ENCODE measurements at places on chromosomes 1 and 21.

GRCh38 chr1:231679109-231679508 is 52.5 kb downstream of the DISC1 start:
- DNase-seq, result no peak

GRCh38 chr1:51285055-51285454 is 45.3 kb downstream of the TTC39A start:
- no peak for DNase-seq

DNA sequence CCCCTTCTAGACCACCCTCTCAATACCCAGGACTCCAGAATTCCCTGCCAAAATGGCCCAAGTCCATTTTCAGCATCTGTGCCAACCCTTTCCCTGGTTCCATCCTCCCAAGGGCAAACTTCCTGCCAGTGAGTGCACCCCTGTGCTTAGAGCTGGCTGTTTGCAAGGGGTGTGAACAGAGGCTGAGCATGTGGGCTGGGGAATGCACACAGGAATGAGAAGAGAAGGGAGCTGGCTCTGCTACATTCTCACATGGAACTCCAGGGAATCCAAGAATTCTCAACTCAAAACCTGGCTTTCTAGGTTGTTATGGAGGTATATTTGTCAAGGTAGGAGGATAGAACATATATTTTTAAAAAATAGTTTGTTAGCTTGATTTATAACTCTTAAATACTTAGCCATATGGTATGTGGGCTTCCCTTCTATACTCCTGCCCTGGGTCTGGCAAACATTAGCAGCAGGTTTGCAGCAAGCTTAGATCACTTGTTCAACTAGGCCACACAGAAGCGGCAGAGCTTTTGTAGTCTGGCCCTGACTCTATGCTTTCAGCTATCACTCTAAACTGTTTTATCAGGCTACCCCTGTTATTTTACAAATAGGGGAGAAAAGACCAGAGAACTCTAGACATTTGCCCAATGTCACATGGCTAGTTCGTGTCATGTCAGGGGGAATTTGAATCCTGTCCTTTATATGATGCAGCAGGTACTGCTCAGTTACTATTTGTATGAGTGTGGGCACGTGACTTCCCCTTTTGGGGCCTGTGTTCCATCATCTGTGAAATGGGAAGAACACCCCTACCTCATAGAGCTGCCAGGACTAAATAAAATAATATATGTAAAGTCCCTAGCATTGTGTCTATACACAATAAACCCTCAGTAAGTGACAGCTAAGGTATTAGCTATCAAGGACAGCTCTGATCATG is 8.1 kb upstream of the STMN1 start:
- DNase-seq, result no peak

GRCh38 chr1:206463137-206463536 is 7.1 kb upstream of the IKBKE start:
- DNase-seq, result no peak

GRCh38 chr1:13628711-13629110 is 45.1 kb downstream of the PDPN start:
- no peak for DNase-seq

DNA sequence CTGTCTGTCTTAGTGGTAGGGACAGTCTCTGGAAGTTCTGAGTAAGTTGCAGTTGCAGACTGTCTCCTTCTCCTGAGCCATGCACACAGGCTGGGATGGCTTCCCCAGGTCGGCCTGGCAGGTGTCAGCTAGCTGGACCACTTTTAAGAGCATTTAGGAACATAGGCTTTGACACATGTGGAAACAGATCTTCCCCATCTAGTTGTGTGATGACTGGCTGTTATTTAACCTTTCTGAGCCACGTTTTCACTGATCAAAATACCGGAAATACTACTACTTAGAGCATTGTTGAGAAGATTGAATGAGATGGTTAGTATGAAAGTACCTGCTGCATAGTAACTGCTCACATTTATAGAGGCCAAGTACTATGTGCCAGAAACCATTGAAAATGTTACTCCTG is 6.2 kb upstream of the MAPKAPK2 start:
- DNase-seq, result no peak

GRCh38 chr1:76857973-76858372 is 9.3 kb upstream of the ST6GALNAC5 start:
- no peak for DNase-seq

- no peak for DNase-seq
Observed at GRCh38 chr1:53135735-53136114, 6.7 kb downstream of the SLC1A7 start.

DNA sequence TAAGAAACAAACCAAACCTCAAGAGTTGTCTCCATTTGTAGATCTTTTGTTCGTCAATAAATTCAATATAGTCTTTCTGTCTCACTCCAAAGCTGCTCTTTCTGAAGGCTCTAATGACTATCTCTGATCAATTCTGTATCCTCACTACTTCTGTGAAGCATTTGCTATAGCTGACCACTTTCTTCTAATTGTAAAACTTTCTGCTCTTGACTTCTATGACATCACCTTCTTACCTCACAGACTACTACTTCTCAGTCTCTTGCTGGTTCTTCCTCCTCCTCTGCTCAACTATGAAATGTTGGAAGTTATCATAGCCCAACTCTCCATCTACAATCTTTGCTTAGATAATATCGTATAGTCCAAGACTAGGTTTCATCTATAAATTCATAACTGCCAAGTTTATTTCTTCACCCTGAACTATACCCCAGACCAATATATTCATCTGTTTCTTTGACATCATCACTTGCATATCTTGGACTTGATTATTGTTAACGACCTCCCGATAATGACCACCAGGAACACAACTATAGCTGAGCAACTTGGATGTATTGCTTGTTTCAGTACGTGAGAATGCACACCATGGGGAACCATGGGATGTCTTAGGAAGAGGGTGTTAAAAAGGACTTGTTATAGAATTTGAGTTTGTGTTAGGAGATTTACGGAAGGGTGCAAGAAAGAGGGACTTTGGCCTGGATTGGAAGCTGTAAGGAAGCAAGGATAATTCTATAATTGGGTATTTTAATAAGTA is 2.0 kb upstream of the CDC7 start:
- DNase-seq, result no peak

DNA sequence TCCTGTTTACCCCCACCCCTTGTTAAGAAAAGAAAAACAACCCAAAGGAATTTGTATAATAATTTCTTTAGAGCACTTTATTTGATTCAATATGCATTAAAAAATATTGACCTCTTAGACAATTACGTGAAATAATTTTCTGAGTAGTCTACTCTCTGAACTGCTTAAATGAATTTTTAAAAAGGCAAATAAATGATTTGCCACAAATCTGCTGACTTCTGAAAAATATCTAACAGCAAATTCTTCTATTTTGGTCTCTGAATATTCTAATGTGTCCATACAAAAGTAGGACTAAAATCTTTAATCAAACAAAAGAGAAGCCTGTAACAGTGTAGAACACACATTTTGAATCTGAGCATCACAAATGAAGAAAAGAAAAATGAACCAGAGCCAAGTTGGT is 115.1 kb downstream of the TRIM33 start:
- no peak for DNase-seq

- DNase-seq, result no peak
Observed at GRCh38 chr1:89556726-89557444, 32.3 kb downstream of the LRRC8B start.

GRCh38 chr1:164233149-164233548 is 325.8 kb upstream of the PBX1 start:
- DNase-seq, result no peak

GRCh38 chr1:96365076-96365475 is 356.5 kb upstream of the PTBP2 start:
- no peak for DNase-seq

DNA sequence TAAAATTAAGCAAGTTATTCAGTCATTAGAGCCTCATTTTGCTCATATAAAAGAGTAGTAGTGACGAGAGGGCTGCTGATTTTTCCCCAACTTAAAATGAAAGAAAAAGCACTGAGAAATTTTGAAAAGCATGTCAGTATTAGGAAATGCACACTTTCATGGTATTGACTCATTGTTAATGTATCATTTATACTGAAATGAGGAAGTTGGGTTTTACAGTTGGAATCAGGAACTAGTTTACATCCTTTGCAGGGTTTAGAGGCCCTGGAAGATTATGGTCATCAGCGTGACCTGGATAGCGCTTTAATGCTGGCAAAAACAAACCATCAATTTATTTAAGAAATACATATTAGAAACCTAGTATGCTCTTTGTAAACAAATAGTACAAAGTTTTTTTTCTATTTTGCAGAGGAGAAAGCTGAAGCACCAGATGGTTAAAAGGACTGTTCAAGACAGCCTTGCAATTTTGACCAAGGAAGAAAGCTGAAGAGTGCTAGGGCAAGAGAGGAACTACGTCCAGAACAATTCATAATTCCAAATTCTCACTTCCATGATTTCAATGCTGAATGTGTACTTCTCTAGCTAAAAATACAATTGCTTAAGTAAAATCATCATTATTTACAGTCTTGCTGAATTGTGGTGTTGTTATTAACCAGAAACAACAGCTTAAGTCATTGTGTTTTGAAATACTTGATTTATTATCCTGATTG is 94.8 kb upstream of the SGIP1 start:
- no peak for DNase-seq

- DNase-seq, result no peak
Observed at GRCh38 chr1:223417444-223417843, 24.2 kb downstream of the CCDC185 start.

DNA sequence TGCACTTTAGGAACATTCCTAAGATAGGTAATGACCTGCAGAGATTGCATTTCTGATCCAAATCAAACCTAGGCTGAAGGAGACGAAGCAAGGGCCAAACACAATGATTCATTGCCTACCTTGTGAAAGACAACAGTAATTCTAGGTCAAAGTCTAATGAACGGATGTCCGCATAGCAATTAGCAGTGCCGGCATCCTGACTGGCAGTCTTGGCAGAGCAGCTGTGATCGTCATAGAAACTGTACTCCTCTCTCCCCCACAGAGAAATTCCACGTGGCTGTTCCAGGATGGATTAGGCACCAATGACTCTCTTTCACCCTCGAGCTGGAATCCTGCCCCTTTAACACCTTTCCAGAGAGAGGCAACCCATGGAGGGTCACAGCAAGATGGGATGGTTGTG is 28.9 kb upstream of the VAV3 start:
- DNase-seq, result no peak

GRCh38 chr1:167705250-167705649 is 16.5 kb upstream of the MPZL1 start:
- DNase-seq, result no peak

DNA sequence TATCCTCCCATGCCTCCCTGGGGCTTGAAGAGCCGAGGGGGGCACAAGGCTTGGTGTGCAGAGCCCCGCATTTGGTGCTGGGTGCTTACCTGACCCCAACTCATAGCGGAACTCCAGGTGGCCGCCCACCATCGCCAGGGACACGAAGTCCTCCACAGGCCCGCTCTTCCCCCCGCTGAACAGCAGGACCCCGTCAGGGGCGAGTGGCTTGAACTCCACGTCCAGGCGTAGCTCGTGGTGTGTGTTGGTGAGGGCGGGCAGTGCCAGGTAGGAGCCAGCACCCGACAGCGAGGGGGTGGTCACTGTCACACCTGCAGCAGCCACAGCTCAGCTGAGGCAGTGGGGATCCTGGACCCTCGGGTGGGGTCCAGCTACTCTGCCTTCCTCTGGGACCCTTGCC is 17.2 kb downstream of the LDLRAD2 start:
- no peak for DNase-seq

- no peak for DNase-seq
Observed at GRCh38 chr1:198364471-198364870, 176.0 kb downstream of the ATP6V1G3 start.

DNA sequence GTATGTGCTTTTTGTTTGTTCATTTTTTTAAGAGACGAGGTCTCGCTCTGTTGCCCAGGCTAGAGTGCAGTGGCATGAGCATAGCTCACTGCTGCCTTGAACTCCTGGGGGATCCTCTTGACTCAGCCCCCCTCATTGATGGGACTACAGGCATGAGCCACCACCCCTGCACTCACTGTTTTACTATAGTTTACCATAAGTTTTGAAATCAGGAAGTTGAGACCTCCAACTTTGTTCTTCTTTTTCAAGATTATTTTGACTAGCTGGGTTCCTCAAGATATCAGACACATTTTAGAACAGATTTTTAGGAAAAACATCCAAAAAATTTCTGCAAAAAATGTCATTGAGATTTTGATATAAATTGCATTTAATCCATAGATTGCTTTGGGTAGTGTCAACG is 120.4 kb upstream of the FGGY start:
- no peak for DNase-seq

GRCh38 chr21:44512496-44513388 is 27.3 kb downstream of the KRTAP10-1 start:
- no peak for DNase-seq

GRCh38 chr1:116921301-116921885 is 11.7 kb downstream of the PTGFRN start:
- DNase-seq, result no peak

DNA sequence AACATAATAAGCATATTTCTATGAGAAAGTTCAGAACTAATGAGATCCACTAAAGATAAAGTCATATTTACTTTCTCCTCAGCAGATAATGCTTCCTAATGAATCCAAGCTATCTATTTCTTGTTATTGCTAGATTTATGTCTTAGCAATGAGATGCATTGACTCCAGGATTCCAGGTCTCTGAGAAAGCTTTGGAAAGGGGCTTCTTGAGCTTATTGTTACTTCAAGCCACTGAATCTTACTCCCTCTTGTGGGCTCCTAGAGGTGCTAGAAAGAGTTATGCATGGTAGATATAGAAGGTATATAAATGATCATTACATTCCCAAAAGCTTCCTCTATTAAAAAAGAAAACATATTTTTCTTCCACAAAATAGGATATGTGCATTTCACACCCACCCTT is 246.4 kb upstream of the ADAMTS5 start:
- DNase-seq, result no peak

DNA sequence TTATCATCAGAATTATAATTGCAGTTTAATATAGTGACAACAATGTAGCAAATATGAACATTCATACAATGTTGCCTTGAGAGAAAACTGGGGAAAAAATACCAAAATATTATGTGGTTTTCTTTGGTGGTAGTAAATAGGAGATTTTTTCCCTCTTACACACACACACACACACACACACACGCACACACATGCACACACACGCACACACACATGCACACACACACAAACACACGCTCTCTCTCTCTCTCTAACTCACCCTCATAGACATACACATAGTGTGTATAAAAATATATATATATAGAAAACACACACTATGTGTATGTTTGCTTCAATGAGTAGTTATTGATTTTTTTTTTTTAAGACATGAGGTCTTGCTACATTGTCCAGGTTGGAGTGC is 211.6 kb downstream of the HHAT start:
- DNase-seq, result no peak

- no peak for DNase-seq
Observed at GRCh38 chr1:234108921-234109320, 204.4 kb downstream of the SLC35F3 start.

GRCh38 chr1:4375812-4376211 is 278.6 kb upstream of the AJAP1 start:
- DNase-seq, result no peak

- no peak for DNase-seq
Observed at GRCh38 chr1:69252696-69253095, 315.0 kb upstream of the LRRC7 start.

GRCh38 chr1:213054733-213055591 is 3.9 kb downstream of the RPS6KC1 start:
- no peak for DNase-seq

GRCh38 chr1:63063367-63063766 is 259.0 kb upstream of the FOXD3 start:
- DNase-seq, result no peak

- DNase-seq, result no peak
Observed at GRCh38 chr1:173663159-173663558, 6.5 kb downstream of the ANKRD45 start.
